Karpas-422 (cell line): ENCODE measurements at places on chromosomes 5 and 9.

DNA sequence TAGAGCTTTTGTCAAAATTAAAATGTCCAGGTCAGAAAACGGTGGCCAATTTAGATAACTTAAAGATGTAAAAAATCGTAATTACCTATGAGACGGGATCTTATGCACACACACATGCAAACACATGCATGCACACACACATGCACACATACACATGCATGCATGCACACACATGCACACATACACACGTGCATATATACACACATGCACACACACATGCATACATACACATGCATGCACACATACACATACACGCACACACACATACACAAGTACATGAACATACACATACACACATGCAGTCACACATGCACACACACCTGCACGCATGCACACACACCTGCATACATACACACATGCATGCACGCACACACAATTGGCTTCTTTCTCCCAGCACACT, 362.0 kb downstream of the IRX1 start:
- no peak for DNase-seq

GRCh38 chr9:5563417-5563815, 53.1 kb downstream of the PDCD1LG2 start:
- no peak for DNase-seq

DNA sequence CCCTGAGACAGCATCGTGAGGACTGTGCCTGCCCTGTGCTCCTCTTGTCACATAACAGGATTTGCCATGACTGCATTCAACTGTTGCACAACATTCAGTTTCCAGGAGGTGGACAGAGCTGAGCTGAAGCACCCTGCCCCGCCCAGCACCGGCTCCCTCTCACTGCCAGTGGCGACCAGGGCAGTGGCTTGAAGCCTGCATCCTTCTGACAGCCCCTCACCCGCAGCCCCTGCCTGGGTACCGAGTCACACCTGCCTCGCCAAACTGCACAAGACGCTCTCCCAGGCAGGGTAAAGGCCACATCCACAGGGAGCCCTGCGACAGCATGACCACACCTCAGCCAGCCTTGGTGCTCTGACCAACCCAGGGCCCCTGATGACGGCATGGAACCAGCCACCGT, 59.9 kb upstream of the ZNF354A start:
- DNase-seq = no peak

DNA sequence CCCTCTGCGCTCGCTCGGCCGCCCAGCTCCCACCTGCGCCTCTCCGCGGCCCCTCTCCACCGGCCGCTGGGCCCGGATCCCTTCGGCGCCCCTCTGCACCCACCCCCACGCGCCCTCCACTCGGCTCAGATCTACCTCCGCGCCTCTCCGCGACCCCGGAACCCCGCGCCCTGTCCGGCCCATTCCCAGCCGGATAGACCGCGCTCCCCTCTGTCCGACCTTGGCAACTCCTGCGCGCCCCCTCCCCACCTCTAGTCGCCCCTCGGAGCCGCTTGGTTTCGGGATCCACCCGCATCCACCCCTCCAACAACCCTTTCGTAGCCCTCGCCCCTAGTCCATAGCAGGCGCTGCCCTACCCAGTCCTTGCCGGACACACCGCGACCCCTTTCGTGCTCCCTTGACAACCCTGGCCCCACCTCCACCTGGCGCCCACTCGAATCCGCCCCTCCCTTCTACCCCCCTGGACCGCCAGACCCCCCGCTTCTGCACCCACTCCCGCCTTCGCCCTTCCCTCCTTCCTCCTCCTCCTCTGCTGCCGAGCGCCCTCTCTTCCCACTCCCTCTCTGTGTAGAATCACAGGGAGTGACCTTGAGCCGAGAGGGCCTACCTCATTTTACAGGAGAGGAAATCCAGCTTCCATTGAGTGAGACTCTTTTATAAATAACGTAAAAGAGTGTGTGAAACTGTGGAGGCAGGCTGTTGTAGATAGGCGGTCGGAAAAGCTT, 525 bp upstream of the AK3 start:
- DNase-seq = peak; percentile 47

DNA sequence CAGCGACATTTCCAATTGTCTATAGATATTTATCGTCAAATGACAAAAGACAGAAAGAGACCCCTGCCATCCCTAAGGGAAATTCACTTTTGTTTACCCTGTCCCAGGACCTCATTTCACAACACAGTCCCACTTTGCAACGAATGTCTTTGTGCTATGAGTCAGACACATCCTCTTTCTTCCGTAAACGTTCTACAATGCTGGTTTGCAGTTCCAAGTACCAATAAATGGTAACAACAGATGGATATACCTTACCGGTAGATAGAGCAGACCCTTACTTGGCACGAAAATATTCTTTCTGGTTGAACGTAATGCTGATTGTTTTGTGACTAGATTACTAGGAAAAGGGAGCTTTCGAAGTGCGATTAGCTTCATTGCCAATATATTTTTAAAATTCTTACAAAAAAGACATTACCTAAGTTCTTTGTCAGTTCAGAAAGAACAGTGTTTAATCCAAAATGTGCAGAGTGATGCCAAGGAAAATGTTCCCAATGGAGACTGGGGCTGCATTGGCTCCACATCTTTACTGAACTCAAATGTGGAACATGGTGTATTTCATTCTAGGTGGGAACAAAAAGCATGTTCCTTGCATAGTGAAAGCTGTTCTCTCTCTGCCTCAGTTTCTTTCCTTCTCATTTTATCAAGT, 202.5 kb upstream of the SLC27A6 start:
- DNase-seq = no peak

GRCh38 chr5:10719965-10720364, 41.1 kb downstream of the DAP start:
- no peak for DNase-seq

GRCh38 chr5:74035521-74035937, 409.5 kb downstream of the ARHGEF28 start:
- DNase-seq = no peak

DNA sequence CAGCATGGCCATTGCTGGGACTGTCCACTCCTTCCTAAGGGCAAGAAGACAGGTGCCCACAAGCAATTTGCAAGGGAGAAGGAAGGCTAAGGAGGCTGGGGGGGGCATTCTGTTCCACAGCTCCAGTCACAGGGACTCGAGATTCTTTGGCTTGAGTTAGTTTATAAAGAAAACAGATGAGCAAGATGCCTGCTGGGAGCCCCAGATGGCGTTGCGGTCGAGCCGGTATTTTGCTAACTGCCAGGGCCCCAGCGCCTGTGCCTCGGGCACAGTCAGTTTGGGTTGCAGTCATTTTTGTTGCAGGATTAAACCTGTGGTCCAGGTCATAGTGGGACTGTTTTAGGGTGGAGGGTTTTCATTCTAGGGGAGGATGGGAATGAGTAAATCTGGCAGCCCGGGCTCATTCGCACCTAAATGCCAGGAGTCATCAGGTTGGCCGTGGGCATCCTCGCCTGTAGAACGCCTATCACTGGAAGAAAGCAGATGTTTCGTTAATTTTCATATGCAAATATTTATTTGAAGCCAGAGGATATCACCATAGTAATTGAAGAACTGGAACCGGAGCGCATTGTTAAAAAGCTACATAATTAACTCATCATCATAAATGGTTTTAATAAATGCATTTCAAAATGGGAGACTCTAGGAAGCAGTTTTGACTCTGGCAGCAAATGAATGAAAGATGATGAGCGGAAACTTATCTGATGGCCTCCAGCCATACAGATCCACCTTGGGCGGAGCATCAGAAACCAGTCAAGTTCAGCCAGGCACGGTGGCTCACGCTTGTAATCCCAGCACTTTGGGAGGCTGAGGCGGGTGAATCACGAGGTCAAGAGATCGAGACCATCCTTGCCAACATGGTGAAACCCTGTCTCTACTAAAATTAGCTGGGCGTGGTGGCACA, 87.1 kb upstream of the FCN2 start:
- DNase-seq = no peak

GRCh38 chr5:115321309-115321708, 24.9 kb upstream of the CCDC112 start:
- no peak for DNase-seq

GRCh38 chr5:62256161-62257019, 49.6 kb upstream of the KIF2A start:
- no peak for DNase-seq

DNA sequence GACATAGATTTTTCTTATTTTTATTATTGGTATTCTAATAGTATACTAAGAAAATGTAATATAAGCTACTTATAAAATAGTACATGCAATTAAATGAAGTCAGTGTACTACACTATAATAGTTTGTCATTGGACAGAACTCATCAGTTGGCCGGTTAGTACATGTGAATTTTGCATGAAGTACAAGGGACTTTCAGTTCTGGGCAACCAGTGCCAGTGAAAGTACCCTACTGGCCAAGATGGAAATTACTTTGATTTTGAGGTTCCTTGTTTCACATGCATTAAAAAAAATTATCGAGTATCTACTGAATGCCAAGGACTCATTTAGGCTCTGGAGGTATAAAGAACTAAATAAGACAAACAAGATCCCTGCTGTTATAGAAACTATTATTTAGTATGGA, 213.4 kb upstream of the ELL2 start:
- peak; percentile 64 for DNase-seq

DNA sequence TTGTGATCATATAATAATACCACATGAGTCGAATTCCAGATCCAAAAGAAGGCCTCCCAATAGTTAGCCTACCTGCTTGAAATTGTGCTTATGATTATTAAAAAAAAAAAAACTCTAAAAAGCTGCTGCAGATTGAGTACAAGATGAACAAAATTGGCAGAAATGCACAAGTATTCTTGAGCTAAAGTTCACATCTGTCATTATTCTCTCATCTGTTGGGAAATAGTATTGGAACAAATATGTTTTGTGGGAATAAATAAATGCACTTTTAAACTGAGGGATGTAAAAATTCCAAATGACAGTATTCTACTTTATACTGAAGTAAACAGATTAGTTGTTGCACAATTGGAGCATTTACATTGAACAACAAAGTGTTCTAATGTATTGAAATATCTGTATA, 15.7 kb downstream of the DAB2 start:
- DNase-seq = no peak

DNA sequence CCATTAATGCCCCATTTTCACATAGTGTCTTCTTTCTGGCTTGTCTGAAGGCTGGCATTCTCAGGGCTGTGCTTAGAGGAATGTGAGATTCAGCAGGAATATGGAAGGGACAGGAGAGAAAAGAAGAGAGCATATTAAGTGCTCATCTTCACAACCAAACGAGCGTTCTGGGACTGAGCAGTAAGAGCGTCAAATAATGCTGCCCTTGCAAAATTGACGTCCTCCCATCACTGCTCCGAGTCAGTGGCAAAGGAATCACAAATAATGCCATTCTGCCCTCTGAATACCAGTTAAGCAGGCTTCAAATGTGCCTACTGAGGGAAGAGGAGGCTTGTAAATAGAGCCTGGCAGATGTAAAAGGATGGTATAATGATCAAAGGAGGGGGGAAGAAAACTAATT, 351.2 kb downstream of the EBF1 start:
- no peak for DNase-seq

- no peak for DNase-seq
Measured at GRCh38 chr5:100539519-100539918, 4.3 kb downstream of the FAM174A start.

DNA sequence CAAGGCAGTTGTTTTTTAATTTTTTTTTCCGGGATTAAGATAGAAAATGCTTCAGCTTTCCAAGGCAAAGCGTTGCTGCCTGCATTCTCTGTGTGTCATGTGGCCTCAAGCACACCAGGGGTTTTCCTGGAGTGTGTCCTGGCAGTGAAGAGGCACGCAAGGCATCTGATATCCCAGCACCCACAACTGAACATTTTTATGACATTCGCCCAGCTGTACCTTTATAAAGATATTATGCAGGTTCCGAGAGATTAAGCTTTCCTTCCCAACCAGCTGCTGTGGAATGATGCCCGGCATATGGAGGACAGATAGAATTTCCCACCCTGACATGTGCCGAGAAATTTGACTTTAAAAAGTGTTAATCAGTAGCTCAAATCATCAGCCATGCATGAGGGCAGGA, 205.6 kb downstream of the GADD45G start:
- no peak for DNase-seq

DNA sequence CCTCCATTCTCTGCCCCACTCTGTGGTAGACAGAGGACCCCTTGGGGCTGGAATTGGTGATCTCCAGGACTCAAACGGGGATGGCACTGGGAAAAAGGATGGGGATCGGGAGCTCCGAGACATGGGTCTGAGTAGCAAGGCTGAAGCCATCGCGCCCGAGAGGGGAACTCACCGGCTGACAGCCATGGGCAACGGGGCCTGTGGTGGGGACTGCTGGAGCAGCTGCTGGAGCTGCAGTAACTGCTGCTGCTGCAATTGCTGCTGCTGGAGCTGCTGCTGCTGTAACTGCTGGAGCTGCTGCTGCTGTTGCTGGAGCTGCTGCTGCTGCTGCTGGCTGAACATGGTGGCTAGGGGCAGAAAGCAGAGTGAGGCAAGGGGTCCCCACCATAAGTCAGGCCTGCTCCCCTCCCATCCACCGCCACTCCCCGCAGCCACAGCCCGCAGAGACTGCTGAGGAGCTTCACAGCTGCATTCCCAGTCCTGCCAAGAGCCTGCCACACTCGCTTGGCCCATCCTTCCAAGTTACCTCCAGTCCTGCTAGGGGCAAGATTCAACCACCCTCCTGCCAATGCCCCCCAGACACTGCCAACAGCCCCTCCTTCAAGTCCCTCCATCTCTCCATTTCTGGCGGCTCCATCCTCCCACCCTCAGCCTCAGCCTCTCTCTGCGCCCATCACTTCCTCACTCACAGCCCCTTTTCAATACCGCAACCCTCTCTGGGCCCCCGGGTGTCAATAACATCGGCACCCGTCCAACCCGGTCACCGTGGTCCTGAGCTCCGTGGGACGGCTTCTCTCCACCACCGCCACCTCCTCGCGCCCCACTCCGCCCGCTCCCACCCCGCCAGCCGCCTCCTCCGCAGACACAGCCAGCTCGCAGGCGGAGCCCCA, 611 bp downstream of the CIZ1 start:
- peak; percentile 66 for DNase-seq

GRCh38 chr5:116672203-116672602, 97.6 kb upstream of the SEMA6A start:
- DNase-seq = no peak

- DNase-seq = no peak
Measured at GRCh38 chr5:44871401-44871800, 62.7 kb downstream of the MRPS30 start.

GRCh38 chr5:106876665-106877194, 794.0 kb downstream of the EFNA5 start:
- peak; percentile 47 for DNase-seq

GRCh38 chr5:117103703-117104102, 529.1 kb upstream of the SEMA6A start:
- DNase-seq = no peak

- no peak for DNase-seq
Measured at GRCh38 chr9:97908705-97909104, 13.6 kb downstream of the TRMO start.

- DNase-seq = no peak
Measured at GRCh38 chr5:113807427-113807991, 294.0 kb downstream of the YTHDC2 start.

DNA sequence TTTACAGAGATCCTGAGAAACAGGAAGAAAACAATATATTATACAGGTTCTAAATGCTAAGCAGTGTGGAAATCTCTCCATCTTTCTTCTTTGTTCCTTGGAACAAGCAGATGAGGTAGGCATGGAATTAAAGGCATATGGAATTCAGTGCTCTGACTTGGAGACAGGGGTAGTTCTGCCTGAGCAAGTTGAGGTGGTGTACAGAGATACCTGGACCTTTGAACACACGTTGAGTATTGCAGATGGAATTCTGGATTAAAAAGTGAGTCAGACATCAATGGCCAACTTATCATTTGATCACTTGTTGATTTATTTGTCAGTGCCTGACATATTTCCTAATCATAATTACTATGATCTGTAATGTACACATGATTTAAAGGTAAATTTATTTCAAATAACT, 293.9 kb upstream of the IRX4 start:
- DNase-seq = no peak

GRCh38 chr9:101966691-101967090, 228.2 kb upstream of the GRIN3A start:
- no peak for DNase-seq
